Stimulated activated CD8-positive, alpha-beta memory T cell treated with anti-CD3 and anti-CD28 coated beads, Interleukin-4, amount 100 ng/mL, for 48 hours (primary cell): ENCODE measurements at places on chromosomes 11 and 22.

DNA sequence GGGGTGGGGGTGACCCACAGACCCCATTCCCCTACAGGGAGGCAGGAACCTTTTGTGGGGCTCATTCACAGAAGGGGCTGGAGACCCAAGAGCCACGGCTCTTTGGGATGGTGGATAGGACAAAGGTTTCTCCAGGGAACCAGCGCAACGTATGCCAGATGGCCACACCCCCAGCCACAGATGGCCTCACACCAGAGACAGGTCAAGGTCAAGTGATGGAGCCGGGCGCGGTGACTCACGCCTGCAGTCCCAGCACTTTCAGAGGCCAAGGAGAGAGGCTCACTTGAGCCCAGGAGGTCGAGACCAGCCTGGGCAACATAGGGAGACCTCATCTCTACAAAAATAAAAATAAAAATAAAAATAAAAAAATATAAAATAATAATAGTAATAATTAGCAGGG, 17.1 kb upstream of the BRSK2 start:
- no peak for DNase-seq

DNA sequence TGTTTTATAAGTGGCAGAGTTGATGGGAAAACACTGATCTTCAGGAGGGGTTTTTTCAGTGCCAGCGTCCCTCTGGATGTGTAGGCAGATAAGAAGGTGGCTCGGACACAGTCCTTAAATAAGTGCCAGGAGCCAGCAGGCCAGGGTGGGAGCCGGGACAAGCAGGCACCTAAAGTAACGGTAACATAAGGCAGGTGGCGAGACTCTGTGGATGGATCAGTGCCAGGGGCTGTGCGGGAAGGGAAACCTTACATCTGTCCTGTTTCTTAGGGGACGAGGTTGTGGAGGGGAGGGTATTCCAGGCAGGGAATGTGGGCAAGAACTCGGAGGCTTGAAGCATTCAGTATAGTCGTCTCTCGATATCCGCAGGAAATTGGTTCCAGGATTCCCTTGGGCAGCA, 15.9 kb downstream of the BCR start:
- DNase-seq = no peak

- no peak for DNase-seq
These were observed 5.7 kb upstream of the ABTB2 start for GRCh38 chr11:34363363-34364084.

- no peak for DNase-seq
These were observed 1097.6 kb downstream of the TBC1D22A start for GRCh38 chr22:47859881-47860525.

DNA sequence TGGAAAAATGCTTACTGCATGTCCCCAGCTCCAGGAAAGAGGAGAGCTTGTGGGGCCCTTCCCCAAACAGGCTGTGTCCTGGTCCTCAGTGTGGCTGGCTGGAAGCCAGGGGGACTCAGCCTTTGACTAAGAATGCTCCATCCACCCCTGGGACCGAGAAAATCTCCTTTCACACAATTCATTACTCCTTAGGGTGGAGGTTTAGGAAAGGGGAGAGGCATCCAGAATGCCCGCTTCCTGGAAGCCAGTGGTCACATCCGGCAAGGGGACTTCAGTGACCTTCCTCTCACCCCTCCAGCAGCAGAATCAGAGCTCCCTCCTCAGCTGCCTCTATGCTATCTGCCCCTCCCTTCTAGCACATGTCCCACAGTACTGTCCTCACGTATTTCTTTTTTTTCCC, 21.9 kb downstream of the ATG16L2 start:
- no peak for DNase-seq

DNA sequence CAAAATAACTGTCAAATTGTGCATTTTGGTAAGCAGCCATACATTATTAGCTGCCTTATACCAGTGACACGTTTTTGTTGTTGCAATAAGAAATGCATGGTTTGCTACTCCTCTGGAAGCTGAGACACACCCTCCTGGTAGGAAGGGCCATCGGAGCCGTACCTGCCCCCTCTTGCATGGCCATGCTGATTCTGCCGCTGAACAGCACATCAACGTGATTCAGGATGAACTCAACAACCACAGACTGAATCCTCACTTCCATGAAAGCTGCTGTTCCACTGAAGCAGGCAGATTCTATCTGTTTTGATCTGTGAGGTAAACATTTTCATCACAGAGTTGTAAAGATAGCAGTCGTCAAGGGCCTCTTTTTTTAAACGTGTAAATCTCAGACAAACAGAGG, 38.6 kb upstream of the TP53AIP1 start:
- DNase-seq = no peak

DNA sequence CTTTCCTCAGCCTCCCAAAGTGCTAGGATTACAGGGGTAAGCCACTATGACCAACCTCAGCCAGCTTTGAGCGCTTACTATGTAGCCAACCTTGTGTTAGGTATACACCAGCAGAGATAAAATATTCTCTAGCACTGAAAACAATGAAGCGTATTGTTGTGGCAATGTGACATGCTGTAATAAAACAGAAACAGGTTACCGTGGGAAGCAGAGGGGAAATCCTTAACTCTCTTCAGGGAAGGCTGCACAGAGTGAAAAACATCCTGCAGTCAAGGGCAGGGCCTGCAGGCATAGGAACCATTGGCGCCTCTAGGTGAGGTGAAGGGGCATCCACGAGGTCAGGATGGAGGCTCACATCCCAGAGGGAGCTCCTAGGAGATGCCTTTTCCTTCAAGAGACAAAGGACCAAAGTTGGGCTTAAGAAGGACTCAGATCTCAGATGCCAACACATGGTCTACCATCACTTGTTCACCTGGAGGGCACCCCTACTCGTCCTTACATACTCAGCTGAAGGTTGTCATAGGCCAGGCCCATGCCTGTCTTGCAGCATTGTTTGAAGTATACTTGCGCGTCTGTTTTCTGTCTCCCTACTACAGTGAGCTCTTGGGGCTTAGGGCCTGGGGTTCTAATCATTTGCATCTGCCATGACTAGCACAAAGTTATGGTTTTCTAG, 8.0 kb downstream of the POLD4 start:
- no peak for DNase-seq

DNA sequence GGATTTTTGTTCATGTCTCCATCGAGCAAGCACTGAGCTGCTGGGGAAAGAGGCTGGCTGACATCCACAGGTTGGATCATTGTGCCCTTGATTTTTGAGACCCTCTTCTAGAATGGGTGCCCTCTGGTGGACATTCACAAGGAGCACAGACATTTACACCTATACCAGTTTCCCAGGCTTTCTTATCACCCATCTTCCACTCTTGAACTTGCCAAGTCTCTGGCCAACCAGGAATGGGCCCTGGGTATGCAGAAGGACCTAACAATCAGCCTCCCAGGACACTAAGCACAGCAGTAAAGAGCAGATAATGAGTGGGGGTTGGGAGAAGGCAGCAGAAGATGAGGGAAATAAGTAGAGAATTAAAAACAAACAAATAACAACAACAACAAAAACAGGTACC, 5.7 kb upstream of the INTS4 start:
- peak; percentile 44 for DNase-seq

- DNase-seq = no peak
These were observed 346.6 kb downstream of the MN1 start for GRCh38 chr22:27454807-27455450.

DNA sequence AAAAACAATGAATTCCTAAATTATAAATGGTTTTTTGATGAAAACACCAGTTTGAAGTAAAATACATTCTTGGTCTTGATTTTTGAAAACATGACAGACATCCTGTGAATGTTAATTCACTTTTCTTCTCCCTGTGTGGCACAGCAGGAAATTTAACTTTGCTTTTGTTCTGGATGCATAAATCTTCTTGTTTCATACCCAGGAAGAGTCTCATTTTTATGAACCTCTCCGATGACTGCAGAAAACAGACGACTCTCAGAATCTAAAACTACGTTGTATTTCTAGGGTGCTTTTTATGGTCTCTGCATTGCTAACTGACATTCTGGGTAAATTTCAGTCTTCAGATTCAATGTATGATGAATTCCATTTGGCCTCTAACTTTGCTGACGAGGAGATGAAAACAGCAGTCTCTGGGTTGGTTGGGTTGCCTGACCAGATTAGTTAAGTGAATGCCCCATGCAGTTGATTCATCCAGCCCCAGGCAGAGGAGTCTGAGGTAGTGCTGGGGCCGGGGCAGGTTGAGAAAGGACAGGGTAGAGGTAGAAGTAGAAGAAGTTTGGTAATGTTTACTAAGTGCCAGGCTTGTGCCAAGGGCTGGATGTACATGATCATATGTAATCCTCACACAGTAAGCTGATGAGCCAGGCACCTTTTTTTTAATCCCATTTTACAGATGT, 20.1 kb downstream of the TCP11L1 start:
- no peak for DNase-seq

DNA sequence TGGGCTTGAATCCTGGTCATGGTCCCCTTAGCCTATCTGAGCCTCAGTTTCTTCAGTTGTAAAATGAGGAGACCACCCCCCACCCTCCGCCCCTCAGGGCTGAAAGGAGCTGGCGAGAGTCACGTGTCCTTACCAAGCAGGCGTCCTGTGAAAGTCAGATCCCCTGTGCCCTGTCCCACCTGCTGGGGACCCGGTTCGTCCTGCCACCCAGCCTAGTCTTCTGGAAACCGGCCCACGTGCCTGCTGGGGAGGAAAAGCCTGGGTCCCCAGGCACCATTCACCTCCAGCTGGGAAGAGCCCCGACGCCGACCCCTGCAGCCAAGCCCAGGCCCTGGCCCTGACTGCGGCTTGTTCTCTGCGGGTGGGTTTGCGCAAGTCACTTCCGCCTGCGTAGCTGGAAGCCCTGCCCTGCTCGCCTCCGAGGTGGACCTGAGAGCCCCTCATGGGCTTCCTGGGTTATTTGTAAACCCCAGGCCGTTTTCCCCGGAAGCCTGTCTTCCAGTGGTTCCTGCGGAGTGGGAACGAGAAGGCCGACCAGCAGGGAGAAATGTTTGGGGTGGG, 679 bp upstream of the SSH3 start:
- no peak for DNase-seq

GRCh38 chr11:4039011-4039410, 55.6 kb upstream of the RRM1 start:
- DNase-seq = no peak

DNA sequence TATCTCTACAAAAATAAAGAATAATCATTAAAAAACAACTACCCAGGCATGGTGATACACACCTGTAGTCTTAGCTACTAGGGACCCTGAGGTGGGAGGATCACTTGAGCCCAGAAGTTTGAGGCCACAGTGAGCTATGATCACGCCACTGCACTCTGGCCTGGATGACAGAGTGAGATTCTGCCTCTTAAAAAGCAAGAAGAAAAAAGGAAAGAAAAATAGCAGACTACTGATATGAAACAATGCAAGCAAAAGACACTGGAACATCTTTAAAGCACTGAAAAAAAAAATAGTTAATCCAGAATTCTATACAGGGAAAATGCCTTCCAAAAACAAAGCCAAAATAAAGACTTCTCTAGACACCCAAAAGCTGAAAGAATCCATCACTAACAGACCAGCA, 5.9 kb downstream of the VPS37C start:
- DNase-seq = no peak

- no peak for DNase-seq
These were observed 44.4 kb upstream of the KCNQ1OT1 start for GRCh38 chr11:2744166-2744565.

GRCh38 chr22:27218012-27218920, 560.9 kb downstream of the MIAT start:
- DNase-seq = no peak

GRCh38 chr11:91199866-91200265, 977.0 kb upstream of the CHORDC1 start:
- no peak for DNase-seq

DNA sequence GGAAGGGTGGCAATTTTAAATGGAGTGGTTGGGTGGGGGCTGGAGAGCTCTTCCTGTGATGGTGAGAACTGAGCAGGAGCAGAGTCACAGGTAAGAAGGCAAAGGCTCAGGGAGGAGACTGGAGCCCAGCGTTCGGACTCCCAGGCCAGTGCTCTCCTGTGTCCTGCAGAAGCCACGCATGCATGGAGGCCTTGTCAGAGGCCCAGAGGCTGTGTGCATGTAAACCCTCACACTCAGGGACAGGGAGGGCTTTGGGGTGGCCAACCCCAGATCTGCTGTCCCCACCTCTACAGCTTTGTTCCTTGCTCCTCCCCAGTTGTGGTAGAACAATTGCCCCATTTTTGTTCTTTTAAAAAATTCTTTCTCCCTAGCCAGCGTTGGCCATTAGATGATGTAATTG, 130.4 kb upstream of the PARVA start:
- DNase-seq = no peak

DNA sequence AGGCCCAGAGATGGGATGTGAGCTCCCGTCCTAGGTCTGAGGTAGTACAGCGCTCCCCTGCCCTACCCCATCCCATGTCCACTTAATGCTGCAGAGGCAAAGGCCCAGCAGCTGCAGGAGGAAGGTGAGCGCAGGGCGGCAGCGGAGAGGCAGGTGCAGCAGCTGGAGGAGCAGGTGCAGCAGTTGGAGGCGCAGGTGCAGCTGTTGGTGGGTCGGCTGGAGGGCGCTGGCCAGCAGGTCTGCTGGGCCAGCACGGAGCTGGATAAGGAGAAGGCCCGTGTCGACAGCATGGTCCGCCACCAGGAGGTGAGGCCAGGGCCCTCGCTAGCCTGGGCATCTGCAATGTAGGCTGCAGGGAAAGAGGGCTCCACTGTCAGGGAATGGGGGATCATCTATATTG, 15.2 kb downstream of the CCDC157 start:
- DNase-seq = no peak

DNA sequence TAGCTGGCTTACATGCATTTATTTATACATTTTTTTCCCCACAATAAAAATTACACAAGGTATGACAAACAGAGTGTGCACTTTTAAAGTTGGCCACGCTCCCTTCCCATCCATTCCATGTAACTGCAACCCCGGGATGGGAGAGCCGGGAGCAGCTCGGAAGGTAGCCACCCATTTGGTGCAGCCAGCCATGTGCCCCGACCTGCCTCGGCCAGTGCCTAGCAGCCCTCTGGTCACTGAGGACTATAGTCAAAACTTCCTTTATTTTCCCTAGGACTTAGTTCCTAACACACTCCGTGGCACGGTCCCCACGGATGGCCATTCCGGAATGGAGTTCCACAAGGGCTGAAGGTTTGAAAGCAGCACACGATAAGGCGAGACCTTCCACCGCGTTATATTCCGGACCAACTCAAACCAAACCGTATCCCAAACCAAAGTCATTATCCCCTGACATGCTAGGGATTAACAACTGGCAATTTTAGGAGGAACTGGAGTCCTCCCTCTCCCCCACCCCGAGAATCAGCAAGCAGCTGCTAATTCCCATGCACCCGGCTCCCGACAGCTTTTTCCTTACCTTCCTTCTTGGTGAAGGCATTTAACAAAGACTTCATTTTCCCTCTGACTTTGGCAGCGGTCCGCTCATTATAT, 426.4 kb downstream of the SHANK2 start:
- DNase-seq = no peak
